HepG2 (cell line): ENCODE measurements at places on chromosomes 1 and 21. TPM values are rescaled to one million over a fixed set of nuclear protein-coding genes. Genes with fewer than 3 reads are reported as not detected.

Gene CFAP141
- total RNA-seq: not detected in 2 replicates

Gene SLC30A1
- total RNA-seq: 24.4 and 26.8 TPM in 2 replicates

Gene ABCA4
- 0.13 and 0.24 TPM in 2 replicates for total RNA-seq

Gene IGSF3
- 0.03 and 0.11 TPM in 2 replicates for total RNA-seq

Gene CA6
- total RNA-seq: not detected in 2 replicates

Gene FCRL3
- total RNA-seq: not detected in 2 replicates

Gene SHISAL2A
- total RNA-seq: not detected in 2 replicates

Gene MCOLN2
- total RNA-seq: not detected in 2 replicates

Gene GJC2
- total RNA-seq: 1.6 and 3.8 TPM in 2 replicates

Gene ZNF695
- total RNA-seq: 11.6 and 13.2 TPM in 2 replicates

Gene DEPDC1
- total RNA-seq: 20.2 and 28.0 TPM in 2 replicates

Gene MFSD2A
- total RNA-seq: not detected in 2 replicates

Gene LRRIQ3
- 1.2 and 1.3 TPM in 2 replicates for total RNA-seq

Gene KIF26B
- total RNA-seq: 0.03 and 0.09 TPM in 2 replicates

Gene FCGR2B
- not detected in 2 replicates for total RNA-seq

Gene AQP10
- total RNA-seq: not detected in 2 replicates
